ENCODE measurements at places on chromosomes 5 and 9.

- no peak for DNase-seq
Measured at GRCh38 chr9:120507936-120508510, 71.9 kb downstream of the CDK5RAP2 start.

DNA sequence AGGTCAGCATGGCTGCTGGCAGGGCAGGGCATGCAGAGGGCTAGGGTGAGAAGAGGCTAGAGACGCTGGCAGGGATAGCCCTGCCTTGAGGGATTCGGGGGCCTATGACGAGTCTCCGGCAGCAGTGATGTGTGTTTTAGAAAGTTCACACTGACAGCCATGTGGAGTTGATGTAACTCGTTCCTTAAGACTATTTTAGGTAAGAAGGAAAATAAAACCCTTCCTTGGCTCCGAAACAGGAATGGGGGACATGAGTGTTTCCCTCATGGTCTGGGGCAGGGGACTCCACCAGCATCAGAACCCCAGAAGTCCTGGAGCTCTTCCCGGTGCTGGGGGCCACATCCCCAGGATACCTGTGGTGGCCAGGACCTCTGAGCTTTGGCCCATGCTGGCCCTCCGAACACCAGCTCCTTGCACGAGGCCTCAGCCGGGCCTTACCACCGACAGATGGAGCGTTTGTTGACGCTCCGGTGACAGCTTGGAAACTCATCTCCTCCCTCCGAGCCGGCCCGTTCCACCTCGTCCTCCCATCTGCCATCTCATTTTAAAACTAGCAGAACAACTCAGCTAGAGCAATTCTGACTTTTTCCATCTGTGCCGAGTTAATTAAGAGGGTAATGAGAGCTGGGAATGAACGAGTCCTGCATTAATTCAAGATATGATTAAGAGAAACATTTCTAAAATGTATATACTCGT lies 337.7 kb downstream of the CDK5RAP2 start:
- no peak for DNase-seq

- no peak for DNase-seq
Measured at GRCh38 chr5:176180339-176180738, 57.9 kb upstream of the SIMC1 start.

GRCh38 chr9:24912767-24913166 lies 367.1 kb upstream of the IZUMO3 start:
- DNase-seq, result no peak

GRCh38 chr5:124599028-124599973 lies 147.1 kb downstream of the ZNF608 start:
- no peak for DNase-seq

DNA sequence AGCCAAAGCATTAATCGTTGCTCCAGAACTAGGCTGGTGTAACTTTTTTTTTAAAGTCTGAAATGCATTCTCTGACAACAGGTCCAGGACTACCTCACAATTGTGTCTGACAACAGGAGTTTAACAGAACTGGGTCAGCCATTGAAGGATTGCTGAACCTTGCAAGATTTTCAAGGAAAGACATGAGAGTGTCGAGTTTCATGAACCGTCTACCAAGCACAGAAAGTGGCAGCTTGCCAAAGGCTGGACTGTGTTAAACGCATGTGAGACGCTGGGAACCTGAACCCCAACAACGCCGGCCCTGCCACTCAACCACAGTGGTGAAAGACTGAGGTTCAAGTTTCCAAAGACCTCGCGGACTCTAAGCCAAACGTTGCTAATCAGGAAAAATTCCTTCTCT lies 79.1 kb downstream of the LHFPL2 start:
- peak; percentile 34 for DNase-seq

DNA sequence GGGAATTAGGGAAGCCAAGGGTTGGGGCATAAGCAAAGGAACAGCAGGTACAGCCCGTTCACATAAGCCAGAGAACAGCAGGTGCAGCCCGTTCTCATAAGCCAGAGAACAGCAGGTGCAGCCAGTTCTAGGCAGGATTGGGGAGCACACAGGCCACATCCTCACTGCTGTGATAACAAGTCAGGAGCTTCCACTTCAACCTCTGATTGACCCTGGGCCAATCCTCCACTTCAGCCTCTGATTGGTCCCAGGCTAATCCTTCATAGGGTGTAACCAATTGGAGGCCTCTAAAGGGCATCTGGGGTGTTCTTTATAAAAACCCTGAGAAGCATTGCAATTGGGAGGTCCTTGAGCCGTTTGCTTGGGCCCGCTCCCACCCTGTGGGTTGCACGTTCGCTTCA lies 27.5 kb downstream of the CEL start:
- DNase-seq, result peak; percentile 34

DNA sequence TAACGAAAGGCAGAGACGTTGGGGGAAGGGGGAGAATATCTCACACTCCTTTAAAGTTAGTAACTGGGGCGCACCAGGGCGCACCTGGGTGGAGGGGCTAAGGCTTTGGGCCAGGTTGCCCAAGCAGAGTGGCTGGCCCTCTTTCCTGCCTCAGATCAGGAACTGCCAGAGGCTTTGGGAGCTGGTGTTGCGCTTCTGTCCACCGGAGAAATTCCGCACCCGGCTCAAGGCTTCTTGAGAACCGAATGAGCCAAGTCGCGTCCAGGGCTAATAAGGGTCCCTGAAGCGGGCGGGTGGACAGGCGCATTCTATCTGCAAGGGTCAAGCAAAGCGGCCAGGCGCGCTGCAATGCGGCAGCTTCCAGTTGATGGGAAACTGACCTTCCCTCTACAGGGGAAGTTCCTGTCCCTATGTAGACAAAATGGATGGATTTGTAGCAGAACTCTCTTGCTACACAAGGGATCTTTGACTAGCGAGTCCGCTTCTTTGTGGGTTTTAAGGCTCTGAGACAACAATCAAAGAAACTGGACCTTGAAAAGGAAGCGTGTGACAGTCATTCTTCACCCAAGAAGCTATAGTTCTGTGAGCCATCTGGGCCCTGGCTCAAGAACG lies 5.5 kb downstream of the PAX5 start:
- DNase-seq, result peak; percentile 56

DNA sequence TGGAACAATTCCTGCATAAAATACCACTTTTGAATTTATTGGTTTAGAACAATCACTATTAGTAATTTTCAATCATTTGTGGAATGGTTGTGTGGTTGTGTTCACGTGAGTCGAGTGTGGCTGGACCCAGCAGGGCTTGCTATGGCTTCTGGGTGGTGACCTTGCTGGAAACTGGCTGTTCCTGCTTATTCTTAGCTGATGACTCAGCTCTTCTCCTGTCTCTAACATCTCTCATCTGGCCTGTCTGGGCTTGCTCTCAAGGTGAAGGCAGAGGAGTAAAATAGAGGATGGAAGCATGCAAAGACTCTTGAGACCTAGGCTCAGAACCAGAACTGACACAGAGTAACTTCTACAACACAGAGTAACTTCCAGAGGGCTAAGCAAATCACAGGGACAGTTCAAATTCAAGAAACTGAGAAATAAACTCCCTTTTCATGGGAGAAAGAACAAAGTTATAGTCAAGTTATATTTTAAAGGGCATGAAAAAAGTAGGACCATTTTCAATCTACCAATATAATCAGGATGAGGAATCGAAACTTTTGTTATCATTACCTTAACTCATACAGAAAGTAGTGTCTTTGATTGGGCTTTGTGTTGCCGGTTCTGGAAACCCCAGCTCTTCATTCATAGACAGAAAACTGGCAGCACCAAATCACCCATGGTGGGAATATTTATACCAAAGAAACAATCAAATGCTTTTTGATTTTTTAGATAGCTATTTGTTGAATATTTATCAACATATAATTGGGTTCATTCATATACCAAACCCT lies 665.1 kb downstream of the CDH18 start:
- peak; percentile 2 for DNase-seq

DNA sequence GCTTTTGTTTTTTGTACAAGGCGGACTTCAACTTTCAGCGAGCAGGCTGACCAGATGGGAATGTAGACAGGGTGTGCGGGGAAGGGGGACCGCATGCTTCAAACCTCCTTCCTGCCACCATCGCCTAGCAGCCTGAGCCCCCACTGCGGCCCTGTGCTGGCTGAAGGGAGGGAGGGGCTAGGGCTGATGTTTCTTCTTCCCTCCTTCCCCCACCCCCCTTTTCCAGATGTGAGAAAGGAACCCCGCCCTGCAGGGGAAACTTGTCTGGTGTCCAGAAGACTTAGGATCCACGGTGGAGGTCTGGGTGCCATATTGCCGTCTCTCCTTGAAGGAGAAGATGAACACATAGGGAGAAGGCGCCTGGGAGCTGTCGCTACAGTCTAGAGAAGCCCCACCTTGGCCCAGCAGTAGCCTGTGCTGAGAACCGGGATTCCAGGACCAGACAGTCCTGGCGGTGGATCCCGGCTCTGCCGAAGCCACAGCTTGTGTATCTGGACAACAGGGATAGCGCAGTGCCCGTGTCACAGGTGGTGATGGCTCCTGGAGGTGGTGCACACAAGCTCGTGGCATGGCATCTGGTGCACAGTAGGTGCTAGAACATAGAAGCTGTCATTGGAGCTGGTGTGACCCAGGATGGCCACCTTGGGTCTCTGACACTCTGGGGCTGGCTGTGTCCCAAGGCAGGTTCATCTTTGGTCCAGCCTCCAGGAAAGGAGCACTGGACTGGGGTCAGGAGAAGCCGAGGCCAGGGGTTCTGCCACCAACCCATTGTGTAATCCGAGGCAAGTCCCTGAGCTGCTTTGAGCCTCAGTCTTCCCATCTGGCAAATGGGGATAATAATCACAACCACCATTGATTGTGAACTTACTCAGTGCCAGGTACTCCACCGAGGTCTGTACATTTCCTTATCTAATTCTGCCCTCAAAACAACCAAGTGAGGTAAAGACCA lies 205.6 kb downstream of the C9orf50 start:
- DNase-seq, result no peak

DNA sequence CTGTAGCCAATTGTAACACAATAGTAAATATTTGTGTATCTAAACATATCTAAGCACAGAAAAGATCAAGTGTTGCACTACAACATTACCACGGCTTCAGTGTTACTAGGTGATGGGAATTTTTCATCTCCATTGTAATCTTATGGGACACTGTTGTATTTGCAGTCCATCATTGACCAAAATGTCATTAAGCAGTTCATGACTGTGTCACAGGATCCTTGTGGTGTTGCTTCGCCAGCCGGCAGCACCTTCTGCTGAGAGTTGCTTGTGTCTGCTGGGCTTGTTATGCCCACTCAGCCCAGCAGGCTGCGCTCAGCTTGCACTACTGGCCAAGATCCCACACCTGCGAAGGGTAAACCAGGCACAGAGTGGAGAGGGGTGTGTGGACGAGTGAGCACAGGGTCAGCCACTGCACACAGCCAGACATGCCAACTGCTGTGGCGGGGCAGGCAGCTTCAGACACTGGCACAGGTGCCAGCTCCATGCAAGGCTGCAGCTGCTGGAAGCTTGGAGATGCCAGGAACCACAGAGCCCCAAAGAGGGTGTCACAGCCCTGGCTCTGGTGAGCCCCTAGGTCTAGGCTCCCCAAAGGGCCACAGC lies 273.7 kb downstream of the CETN3 start:
- DNase-seq, result peak; percentile 73

All from GM23338 (cell line).